Hematopoietic multipotent progenitor cell treated with erythropoietin and hydrocortisone succinate and interleukin-3 and kit ligand, for 15 days (in vitro differentiated cells): ENCODE measurements at places on chromosomes 6 and 20.

DNA sequence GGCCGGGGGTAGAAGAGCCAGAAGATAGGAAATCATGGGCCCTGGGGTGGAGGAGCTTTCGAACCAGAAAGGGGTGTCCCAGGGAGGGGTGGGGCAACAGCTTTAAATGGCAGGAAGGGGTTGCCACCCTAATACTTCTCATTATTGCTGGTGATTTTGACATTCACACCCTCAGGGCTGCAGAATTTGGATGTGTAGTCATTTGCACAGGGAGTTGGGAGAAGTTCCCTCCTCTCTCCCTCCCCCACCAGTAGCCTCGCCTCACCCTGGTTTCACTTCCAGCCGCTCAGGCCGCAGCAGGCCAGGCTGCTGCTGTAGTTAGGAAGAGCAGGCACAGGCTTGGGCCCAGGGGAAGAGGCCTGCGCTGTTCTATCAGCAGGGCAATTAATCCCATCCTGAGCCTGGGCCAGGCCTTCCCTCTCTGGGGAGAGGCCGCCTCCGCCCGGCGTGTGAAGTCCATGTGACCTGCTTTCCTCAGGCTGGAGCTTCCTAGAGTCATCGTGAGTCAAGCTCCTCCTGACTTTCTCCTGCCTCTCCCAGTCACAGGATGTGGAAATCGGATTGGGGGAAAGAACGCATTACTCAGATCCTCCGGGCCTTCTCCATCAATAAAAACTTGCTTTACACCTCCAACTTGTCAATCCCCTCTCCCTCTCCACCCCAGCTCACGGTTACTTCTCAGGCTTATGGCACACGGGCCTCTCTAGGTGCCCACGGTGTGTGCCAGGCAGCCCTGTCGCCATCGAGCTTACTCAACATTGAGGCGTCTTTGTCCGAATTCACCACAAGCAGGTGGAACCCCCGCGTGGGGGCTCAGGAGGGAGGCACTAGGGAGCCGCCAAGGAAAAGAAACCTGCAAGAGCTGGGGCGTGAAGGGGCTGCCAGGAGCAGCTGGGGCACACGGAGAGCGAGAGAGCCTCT lies 7.8 kb downstream of the ADTRP start:
- no peak for DNase-seq

GRCh38 chr6:34272013-34272926 lies 23.5 kb upstream of the SMIM29 start:
- no peak for DNase-seq

DNA sequence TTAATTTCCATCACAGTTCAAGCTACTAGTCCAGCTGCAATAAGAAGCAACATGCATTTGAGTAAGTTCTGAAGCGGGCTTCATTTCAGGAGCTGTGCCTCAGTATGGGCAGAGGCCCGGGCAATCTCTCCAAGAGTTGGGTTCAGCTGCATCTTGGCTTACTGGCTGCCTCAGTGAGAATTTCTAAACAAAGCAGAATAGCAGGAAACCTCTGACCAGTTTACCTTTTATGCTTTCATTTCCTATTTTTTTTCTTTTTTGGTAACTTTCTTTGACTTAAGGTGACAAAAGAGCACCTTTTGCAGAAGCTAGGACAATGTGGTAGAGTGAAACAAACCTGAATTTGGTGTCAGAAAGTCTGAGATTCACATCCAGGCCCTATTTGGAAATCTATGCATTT lies 51.0 kb upstream of the FBXO30 start:
- DNase-seq = no peak

DNA sequence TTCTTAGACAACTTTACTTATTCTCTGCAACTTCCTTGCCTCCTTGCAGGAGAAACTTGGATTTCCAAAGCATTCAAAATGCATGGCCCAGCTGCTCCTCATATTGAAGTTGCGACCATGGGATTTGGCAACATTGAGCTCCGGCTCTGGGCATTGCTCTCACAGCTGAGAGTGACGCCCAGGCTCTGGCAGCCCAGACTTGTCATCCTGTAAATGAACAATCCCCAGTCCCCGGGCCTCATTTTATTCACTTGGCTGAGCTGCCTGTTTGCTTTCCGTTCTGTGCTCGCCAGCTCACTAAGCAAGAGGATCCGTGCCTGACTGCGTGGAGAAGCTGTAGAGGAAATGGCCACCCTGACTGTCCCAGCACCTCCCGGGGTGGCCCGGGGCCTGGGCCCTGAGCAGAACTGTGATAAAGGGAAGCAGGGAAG lies 119.5 kb upstream of the CD93 start:
- no peak for DNase-seq

DNA sequence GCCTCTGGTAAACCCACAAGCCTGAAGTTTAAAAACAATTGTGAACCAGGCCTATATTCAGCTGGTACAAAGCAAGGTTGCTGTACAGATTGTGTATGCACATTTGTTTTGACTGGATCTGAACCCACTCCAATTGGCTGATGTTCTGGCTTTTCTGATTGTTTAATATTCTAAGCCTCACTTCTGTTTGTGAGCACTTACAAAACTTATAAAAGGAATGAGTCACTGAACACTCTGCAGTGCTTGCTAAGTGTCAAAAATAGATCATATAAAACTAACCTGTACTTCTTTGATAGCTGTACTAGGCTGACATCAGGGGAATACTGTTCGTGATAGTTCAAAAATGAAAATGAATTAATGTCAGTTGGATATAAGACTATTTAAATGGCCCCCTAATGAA lies 12.1 kb downstream of the COL21A1 start:
- DNase-seq = no peak

GRCh38 chr20:35007891-35008290 lies 52.2 kb downstream of the MYH7B start:
- no peak for DNase-seq

- no peak for DNase-seq
Observed at GRCh38 chr6:95994151-95994550, 21.6 kb upstream of the FUT9 start.

GRCh38 chr20:32067234-32067821 lies 15.3 kb downstream of the HCK start:
- no peak for DNase-seq

GRCh38 chr20:18545566-18545965 lies 21.7 kb upstream of the SMIM26 start:
- DNase-seq = no peak

DNA sequence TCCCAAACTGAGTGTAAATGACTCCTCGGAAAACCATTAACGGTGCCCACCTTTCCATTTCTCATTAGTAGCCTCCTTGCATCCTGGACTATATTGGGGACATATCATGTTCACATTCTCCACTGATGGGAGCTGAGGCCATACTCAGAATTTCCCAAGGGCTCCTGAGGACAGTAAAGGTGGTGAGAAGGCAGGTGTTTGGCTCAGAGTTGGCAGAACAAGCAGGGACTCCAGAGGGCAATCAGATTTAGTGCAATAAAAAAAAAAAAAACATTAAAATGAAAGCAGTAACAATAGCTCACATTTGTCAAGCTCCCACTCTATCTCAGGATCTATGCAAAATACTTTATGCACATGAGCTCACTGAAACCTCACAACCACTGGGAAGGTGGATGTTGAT lies 401.4 kb downstream of the MAFB start:
- no peak for DNase-seq

GRCh38 chr20:37529968-37530600 lies 2.4 kb upstream of the BLCAP start:
- DNase-seq = no peak

- DNase-seq = no peak
Observed at GRCh38 chr6:147905711-147906110, 397.2 kb downstream of the SAMD5 start.

GRCh38 chr6:141261672-141262060 lies 871.1 kb upstream of the GJE1 start:
- no peak for DNase-seq

GRCh38 chr20:51461306-51461705 lies 81.2 kb downstream of the NFATC2 start:
- DNase-seq = no peak

DNA sequence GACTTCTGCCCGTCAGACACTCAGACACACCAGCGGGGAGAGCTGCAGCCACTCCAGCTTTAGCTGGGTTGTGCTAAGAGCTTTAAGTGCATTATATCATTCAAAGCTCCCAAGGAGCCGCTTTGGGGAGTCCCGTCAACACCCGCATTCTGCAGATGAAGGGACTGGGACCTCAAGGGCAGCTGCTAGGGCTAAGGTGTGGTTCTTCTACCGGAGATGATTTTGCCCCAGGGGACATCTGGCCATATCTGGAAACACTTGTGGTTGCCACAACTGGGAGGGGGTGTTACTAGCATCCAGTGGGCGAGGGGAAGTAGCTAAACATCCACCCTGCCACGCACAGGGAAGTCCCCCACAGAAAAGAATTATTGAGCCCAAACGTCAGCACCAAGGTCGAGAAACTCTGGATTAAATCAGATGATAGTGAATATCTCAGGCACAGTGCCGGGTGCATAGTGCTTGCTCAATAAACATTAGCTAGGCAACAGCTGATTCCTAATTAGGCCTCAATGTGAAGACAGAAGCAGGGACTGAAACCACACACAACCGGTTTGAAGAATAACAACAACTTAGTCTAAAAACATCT lies 29.6 kb downstream of the PMEPA1 start:
- no peak for DNase-seq

DNA sequence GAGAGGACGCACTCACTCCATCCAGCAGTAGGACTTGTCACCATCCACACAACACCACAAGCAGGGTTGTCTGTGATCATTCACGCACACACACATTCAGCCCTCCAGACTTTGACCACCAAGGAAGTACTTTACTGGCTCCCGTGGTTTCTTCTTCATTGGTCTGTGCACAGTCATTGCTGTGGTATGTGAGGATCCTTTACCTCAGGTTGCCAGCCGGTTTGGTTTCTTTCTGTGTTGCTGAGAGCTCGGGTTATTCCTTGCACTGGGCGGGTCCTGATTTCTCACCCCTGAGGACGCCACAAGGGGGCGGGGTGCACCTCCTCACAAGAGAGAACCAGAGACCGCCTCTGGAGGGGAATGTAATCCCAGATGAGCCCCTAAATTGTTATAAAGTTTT lies 11.2 kb downstream of the SLC35A1 start:
- peak; percentile 34 for DNase-seq

DNA sequence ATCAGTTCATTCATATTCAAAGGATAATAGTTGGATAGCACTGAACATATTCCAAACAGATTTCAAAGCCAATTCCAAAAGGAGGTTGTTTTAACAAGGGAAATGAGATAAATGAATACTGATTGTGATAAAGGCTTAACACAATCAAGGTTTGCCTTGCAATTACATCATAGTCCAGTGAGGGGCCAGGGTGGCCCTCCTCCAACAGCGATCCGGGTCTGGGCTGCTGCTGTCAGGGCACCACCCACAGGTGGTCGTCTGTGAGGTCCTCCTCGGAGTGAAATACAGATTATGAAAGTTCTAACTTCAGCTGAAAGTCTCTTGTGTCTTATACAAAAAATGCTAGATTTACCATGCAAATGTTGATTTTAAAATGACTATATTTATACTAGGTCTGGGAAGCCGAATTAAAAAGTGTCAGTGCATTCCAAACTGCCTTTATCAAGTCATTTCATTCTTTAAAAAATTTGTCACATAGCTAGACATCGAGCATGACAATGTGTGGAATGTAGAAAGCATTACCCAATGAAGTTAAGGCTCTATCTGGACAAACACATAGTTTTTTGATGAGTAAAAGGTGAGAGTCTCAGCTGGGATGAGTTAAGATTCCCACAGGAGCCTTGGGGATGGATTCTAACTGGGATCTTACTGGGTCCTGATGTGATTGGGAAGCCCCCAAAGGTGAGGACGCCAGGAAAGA lies 65.9 kb upstream of the SLC22A23 start:
- no peak for DNase-seq

- DNase-seq = peak; percentile 39
Observed at GRCh38 chr20:35604449-35604747, 11.2 kb upstream of the SPAG4 start.

DNA sequence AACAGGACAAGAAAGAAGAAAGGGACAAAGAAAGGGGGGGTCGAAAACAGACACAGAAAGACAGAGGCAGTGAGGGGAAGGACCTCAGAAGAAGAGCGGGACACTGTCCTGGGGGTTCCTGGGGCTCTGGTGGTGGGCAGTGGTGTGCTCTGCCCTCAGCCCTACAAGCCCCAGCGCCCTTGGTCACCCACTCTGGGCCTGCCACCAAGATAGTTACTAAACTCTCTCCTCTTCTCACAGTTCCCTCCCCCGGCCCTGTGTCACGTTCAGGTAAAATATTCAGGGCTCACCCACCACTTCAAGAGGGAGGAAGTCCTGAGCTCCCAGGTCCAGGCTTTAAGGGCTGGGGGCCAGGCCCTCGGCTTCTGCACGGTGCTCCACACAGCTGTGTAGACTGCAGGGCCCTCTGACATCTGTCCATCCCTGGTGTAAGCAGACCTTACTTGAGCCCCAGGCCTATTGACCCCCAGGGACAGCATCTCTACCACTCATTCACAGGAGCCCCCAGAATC lies 87.4 kb downstream of the MRPL14 start:
- DNase-seq = no peak

- no peak for DNase-seq
Observed at GRCh38 chr6:138647006-138647405, 126.6 kb upstream of the CCDC28A start.

- no peak for DNase-seq
Observed at GRCh38 chr20:34074101-34074760, 37.8 kb downstream of the EIF2S2 start.

- DNase-seq = no peak
Observed at GRCh38 chr6:55853008-55854001, 22.1 kb downstream of the BMP5 start.

DNA sequence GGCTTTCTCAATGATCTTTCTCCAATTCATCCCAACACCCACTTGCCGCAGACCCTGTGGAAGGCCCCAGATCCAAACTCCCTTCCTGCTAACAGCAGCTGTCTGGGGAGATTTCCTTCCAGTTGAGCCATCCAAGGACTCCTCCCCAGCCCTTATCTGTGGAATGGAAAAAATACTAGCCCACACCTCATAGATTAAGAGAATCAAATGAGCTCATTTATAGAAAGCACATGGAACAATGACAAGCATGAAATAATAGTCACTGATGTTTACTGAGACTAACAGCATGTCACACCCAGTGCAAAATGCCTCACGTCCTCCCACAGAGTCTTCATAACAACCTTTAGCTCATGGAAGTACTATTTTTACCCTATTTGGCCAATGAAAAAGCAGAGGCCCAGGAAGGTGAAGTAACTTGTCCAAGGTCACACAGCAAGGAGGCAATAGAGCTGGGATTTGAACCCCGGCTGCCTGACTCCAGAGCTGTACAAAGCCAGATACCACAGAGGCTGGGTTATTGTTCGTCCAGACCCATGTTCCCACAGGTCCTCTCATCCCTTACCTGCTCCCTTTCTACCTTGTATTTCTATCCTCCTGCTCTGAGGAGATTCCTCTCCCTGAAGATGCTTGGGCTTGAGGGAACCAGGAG lies 23.4 kb upstream of the PTGIS start:
- no peak for DNase-seq
